ENCODE measurements at places on chromosomes 2 and 18. TPM values are rescaled to one million over a fixed set of nuclear protein-coding genes. Genes with fewer than 3 reads are reported as not detected.

CDH2 gene
- 60.4 TPM for total RNA-seq

SCYGR8 gene
- total RNA-seq, result not detected

SAG gene
- total RNA-seq, result not detected

TTC32 gene
- total RNA-seq, result 4.5 TPM

CD28 gene
- not detected for total RNA-seq

PIEZO2 gene
- 0.10 TPM for total RNA-seq

BIN1 gene
- total RNA-seq, result 68.8 TPM

MEP1B gene
- total RNA-seq, result not detected

OTOF gene
- not detected for total RNA-seq

C18orf54 gene
- total RNA-seq, result 8.2 TPM

KYNU gene
- 1.0 TPM for total RNA-seq

TUBB6 gene
- total RNA-seq, result 752 TPM

CRACDL gene
- total RNA-seq, result not detected

OTOS gene
- not detected for total RNA-seq

PRSS56 gene
- total RNA-seq, result not detected

TCF23 gene
- not detected for total RNA-seq

RAB10 gene
- total RNA-seq, result 100.0 TPM

CD8A gene
- not detected for total RNA-seq

CCDC178 gene
- not detected for total RNA-seq
